ENCODE measurements at places on chromosomes 2 and 18.

DNA sequence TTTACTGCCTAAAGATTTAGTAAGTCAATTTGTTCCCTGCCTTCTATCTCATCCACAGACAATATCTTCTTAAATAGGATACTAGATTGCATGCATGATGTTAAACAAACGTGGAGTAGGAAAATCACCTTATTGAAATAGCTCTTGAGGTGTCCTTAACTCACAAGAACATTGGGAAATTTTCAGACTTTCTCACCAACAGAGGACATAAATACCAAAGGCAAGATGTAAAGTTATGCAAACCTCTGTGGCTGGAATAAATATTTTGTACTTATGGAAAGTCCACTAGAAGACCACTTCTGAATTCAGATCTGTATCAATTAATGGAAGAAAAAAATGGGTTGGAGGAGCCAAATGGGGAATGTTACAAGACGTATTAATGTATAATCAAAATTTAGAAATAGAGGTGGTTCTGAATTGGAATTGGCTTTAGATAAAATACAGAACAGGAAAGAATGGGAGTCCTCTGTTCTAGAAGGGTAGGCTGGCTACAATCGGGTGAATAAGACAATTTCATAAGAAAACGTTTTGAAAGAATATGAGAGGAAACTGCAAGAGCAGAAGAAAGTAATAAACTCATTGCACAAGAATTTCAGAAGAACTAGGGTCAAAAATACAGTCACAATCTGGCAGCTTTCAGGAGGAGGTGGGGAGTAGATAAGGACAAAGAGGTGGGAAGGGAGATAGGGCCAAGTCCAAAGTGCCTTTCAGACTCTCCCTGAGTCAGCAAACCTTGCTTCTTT lies 69.3 kb upstream of the FN1 start:
- DNase-seq, result no peak

DNA sequence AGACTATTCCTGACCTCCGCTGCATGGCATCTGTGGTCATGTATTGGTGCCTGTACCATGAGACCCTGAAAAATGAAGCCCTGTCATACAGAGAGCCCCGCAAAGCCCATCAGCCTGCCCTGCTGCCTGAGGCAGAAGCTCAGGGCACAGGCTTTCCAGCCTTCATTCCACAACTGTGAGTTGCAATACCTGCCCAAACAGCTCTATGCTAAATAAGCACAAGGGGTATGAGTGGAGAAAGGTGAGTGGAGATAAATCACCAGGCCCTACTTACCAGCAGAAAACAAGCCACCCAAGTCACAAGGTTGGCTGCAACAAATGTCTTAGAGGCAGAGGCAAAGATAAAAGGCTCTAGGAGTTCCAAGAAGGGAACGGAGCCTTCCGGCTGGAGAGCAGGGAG lies 277.4 kb downstream of the TNS1 start:
- no peak for DNase-seq

- no peak for DNase-seq
Measured at GRCh38 chr2:186718903-186719302, 25.0 kb downstream of the FAM171B start.

DNA sequence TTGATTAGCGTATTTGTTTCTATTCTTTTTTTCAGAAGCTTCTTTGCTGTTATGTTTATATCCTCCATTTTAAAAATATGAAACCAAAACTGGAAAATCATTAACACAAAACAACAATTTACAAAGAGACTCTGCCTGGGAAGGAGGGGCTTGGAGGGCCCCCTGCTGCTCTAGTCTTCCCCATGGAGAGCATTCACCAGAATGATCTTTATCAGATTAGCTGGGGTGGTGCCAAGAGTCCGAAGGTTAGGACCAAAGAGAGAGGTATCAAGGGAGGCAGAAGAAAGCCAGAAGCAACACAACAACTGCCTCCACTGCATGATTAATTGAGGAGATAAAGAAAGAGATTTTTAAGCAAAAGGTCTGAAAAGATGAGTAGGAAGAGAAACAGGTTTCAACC lies 218.6 kb downstream of the IRS1 start:
- DNase-seq, result peak; percentile 83

- DNase-seq, result no peak
Measured at GRCh38 chr2:189960346-189960745, 102.2 kb downstream of the MSTN start.

DNA sequence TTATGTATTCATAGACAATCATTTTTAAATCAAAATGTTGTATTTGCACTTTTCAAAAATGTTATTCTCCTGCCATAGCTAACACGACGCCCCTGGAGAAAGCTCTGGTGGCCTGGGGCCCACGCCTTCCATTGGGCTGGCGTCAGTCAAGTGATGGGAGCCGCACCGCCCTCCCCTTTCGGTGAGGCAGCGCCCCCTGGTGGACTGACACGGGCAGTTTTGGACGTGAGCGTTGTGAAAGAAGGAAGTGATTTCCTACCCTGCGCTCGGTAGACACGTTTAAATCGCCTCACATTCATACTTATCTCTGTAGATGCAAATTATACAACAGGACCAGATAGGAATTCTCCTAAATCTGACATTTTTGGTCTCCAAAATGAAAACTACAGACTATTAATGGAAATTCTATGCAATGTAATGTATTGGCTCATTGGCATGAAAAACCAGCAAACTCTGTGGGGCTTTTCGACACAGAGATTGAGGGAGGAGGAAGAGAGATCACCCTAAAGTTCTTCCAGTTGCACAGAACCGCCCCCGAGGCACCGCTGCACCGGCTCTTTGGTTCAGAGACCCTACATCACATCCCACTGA lies 326.2 kb upstream of the SOX11 start:
- peak; percentile 33 for DNase-seq

DNA sequence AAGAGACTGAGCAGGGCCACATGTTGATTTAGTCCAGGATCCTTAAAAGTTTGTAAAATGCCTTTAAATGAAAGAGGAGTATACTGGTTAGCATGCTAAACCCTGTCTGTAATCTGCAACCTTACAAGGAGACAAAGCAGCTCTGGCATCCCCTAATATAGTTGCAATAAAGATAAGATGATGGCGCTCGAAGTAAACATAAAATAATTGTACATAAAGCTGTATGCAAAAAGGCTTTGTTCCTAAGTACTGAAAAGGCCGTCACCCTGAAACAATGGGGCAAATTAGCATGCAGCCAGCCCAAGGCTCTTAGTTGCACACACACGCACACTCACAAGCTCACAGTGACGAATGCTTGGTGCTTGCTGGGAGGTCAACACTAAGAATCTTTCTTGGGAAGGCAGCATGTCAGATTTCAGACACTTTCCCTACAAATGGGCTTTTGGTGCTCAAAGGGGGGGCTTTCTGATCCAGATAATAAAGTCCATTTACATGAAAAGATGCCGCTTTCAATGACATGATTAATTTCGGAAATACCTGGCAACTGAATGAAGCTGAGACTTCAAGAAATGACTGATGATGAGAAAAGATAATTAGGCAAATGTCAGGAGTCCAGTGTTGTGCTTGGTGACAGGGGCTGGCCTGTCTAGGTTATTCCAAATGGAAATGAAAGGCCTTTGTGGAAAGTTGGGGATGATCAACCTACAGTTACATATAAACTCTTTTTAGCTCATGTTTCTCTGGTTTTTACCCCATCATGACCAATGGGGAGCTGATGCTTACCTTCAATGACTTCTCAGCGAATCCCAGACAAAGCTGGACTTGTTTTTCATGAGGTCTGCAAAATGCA lies 370.3 kb downstream of the MEIS1 start:
- DNase-seq, result no peak

GRCh38 chr2:223075301-223076270 lies 23.6 kb downstream of the KCNE4 start:
- DNase-seq, result no peak

GRCh38 chr18:74689251-74689650 lies 91.6 kb downstream of the ZNF407 start:
- DNase-seq, result no peak

GRCh38 chr2:84459944-84460429 lies 907 bp upstream of the SUCLG1 start:
- no peak for DNase-seq

DNA sequence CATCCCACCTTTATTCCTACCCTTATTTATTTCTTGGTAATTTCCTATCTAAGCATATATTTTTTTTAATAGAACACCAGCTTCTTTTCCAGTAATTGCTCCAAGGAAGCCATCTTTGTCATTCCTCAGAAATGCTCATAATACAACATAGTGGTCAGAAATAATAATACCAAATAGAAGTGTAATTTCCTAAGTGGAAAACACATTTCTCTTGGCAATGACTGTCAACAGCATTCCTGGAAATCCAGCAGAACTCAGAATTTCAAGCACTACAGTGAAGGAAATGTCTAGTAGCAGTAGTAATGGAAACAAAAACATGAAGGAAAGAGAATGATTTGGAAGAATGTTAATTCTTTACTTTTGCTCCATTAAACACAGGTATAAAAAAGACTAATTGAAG lies 56.6 kb downstream of the GDF7 start:
- DNase-seq, result no peak

Measured in LoVo (cell line).